NB4 (cell line): ENCODE measurements at places on chromosomes 3 and 15.
A peak's percentile ranks its signal among the peaks of the same experiment; 100 is the strongest.

DNA sequence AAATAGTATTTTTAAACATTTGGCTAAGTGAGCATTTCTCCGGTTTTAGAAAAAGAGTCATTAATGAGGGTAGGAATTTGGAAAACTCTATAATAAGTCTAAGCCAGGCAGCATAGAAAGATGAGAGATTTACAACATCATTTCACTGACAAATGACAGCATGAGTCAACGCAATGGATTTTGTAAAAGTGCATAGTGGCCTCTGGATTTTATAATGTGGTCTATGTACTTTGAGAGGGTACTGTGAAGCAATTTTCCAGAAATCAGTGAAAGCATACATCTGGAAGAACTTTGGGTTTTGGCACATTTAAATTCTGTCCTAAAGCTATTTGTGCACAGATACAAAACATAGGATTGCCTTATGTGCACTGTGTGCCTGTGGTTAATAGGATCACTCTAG is 130.8 kb upstream of the CCNL1 start:
- DNase-seq = no peak

GRCh38 chr3:170746175-170746942 is 123.6 kb downstream of the RPL22L1 start:
- DNase-seq = no peak

DNA sequence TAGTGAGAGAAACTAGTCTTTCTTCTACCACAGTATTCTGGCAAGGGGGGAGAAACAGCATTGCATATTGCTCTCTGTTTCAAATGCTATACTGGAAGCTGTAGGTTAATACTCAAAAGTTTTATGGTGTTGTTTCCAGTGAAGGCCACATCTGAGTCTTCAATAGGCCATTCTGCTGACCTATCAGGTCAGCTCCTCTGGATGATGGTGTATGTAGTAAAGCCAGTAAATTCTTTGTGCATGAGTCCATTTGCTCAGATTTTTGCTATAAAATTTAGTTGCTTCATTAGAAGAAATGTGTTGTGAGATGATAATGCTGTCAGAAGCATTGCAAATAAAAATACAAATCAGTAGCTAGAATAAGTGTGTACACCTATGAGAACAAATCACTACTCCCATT is 64.9 kb upstream of the RBMS3 start:
- DNase-seq = no peak

GRCh38 chr3:182382112-182382857 is 411.0 kb upstream of the ATP11B start:
- DNase-seq = no peak

DNA sequence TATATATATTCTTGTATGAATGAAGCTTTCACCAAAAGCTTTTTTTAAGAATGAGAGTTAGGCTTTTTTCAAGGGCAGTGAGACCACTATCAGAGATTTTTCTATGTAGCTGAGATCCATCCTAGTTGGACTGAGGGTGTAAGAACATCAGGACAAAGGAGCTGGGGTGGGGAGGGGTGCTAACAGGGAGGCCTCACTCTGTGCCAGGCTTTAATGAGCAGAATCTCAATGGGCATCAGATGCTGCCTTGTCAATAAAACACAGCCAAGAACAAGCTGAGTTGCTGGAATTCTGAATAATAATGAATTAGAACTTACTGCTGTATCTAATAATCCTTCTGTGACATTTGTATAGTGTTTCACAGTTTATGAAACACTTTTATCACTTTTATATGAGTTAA is 41.4 kb upstream of the USP3 start:
- DNase-seq = no peak

DNA sequence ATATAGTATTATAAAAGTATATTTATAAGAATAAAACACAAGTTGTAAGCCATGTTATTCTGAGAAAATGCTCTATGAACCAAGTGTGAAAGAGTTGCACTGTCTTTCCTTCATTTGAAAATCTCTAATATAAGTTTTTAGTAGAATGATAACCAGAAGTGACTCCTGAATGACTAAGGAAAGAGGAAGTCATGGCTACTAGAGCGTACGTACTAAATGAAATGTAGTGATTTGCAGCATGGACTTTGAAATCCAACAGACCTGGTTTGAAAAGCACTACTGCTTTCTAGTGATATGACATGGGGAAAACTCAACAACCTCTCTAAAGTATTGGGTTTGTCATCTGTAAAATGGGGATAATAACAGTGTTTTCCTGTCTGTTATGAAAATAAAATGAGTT is 10.3 kb upstream of the DNAJC13 start:
- no peak for DNase-seq

DNA sequence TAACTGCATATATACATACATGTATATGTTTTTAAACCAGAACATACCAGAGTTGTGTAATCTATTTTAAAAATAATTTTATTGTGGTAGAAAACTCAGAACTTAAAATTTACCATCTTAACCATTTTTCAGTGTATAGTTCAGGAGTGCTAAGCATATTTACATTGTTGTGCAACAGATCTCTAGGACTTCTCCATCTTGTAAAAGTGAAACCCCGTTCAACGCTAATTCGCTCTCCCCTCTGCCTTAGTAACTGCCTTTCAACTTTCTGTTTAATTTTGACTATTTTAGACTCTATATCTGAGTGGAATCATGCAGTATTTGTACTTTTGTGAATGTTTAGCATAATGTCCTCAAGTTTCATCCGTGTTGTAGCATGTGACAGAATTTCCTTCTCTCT is 51.8 kb upstream of the SSR3 start:
- DNase-seq = peak; percentile 43

- no peak for DNase-seq
These were observed 253.8 kb downstream of the TLE3 start for GRCh38 chr15:69843900-69844304.

- peak; percentile 87 for DNase-seq
These were observed 33.7 kb upstream of the CD47 start for GRCh38 chr3:108124337-108125152.

DNA sequence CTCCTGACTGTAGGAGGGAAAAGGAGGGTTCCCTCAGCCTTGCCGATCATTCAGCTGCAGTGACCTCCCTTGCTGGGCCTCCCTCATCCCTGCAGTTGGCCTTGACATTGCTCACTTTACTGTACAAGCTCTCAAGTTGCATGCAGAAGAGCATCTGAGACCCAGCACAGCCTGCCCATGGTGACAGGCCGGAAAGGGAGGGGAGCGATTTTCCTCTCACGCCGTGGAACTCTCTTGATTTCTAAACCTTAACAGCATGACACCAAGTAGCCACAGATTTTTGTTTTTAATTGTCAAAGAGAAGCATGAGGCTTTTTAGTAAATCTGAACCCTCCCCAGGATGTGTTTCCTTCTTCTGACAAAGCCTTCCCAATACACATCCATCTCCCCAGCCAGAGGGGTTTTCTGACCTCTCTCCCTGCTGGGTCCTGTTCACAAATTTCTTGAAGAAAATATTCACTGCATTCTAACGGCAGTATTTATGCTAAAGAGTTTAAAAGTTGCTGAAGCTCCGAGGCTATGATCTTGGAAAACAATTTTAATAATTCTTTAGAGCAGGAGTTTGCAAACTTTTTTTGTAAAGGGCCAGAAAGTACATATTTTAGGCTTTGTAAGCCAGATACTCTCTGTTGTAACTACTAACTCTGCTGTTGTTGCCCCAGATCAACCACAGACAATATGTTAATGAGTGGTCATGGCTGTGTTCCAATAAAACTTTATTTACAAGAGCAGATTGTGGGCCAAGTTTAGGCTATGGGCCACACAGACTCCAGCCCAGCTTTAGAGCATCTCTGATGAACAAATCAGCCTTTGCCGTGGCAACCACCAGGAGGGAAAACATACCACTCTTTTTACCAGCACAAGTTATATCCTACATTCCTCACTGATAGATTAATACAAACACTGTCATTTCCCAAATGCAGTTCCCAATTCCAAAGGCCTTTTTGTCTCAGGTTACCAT is 34.8 kb downstream of the LMCD1 start:
- no peak for DNase-seq

- no peak for DNase-seq
These were observed 502.9 kb upstream of the THBS1 start for GRCh38 chr15:39078026-39078425.

- DNase-seq = peak; percentile 36
These were observed 8.0 kb upstream of the THRB start for GRCh38 chr3:24502690-24503089.
